ENCODE measurements at places on chromosomes 6 and 20. TPM values are rescaled to one million over a fixed set of nuclear protein-coding genes. Genes with fewer than 3 reads are reported as not detected.

The HLA-G gene
- not detected for total RNA-seq

The TNFRSF21 gene
- total RNA-seq, result 10.5 TPM

The C20orf204 gene
- total RNA-seq, result 0.99 TPM

The BPIFA1 gene
- not detected for total RNA-seq

The OR2H2 gene
- total RNA-seq, result not detected

The TPD52L1 gene
- 10.8 TPM for total RNA-seq

The VSX1 gene
- total RNA-seq, result not detected

The ZSCAN23 gene
- total RNA-seq, result 11.1 TPM

The SLC16A10 gene
- not detected for total RNA-seq

The BPIFB4 gene
- total RNA-seq, result not detected

The WFDC12 gene
- not detected for total RNA-seq

The IL20RA gene
- total RNA-seq, result 0.33 TPM

The NINL gene
- 16.3 TPM for total RNA-seq

The MYBL2 gene
- 0.66 TPM for total RNA-seq

The SLC4A11 gene
- total RNA-seq, result 0.44 TPM

The ADGRF1 gene
- not detected for total RNA-seq

The PPP1R3G gene
- 3.3 TPM for total RNA-seq

The SLPI gene
- not detected for total RNA-seq

The OPRM1 gene
- not detected for total RNA-seq

The RIPOR2 gene
- 0.83 TPM for total RNA-seq

The GJA10 gene
- not detected for total RNA-seq

The ARMC12 gene
- total RNA-seq, result 1.2 TPM

The HLA-DRA gene
- total RNA-seq, result 0.17 TPM

The GRIK2 gene
- not detected for total RNA-seq

The FILIP1 gene
- 0.29 TPM for total RNA-seq

The CDSN gene
- total RNA-seq, result not detected

The DDO gene
- 0.66 TPM for total RNA-seq

The MOCS1 gene
- 17.9 TPM for total RNA-seq

The OTOR gene
- not detected for total RNA-seq

The KIAA1755 gene
- total RNA-seq, result 4.1 TPM

The ERVFRD-1 gene
- total RNA-seq, result not detected

The MLN gene
- not detected for total RNA-seq

The PACSIN1 gene
- total RNA-seq, result 0.15 TPM

The LPA gene
- not detected for total RNA-seq

The BHLHE23 gene
- not detected for total RNA-seq

The ASIP gene
- not detected for total RNA-seq

The ARG1 gene
- total RNA-seq, result not detected

The PPP1R14C gene
- 0.29 TPM for total RNA-seq

The IRF4 gene
- under 0.01 TPM for total RNA-seq

The FOXP4 gene
- 3.3 TPM for total RNA-seq

The WFDC5 gene
- not detected for total RNA-seq
